ENCODE measurements at places on chromosomes 7 and 10.

DNA sequence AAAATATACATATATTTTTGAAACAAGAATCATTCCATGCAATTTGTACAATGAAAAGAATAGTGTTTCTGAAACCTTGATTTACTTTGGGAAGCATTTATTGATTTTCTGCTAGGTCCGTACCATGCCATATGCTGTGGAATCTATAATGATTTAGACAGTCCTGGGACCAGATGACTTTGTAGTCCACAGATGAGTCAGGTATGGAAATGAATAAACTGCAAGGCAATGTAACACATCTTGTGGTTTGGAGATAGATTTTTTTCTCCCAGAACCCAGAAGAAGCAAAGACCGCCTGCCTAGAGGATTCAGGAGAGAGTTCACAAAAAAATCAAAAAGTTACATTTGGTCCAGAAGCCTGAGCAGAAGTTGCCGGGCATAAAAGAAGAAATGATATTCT, 190.4 kb downstream of the GPR37 start:
- H3K4me3 ChIP-seq = no peak overlapping the region
- H3K36me3 ChIP-seq = no peaks in the 10 kb centered on the region
- H3K27me3 ChIP-seq = no peaks in the 10 kb centered on the region
- no peak overlapping the region for H3K27ac ChIP-seq
- no peak for DNase-seq

GRCh38 chr7:132296820-132297219, 279.4 kb downstream of the PLXNA4 start:
- DNase-seq = no peak
- H3K27me3 ChIP-seq = peaks cover 3% of the 10 kb centered on the region
- H3K36me3 ChIP-seq = no peaks in the 10 kb centered on the region

DNA sequence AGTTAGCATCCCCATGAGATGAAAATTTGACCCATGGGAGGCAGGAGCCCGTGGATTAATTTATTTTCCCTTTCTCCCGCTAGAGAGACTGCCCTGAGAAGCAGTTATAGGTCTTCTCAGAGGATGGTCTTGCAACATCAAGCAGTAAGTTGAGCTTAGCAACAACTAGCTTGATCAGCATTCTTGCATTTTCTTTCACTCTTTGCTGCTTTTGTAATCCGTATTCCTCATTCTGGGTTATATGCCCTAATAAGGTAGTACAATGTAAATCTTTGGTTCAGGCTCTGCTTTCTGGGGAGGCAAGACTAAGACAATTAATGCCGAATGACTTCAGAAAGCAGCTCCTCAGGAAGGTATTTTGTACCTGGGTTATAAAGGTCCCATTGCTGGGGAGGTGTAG, 146.8 kb downstream of the FZD1 start:
- no peak overlapping the region for H3K27ac ChIP-seq
- no peaks in the 10 kb centered on the region for H3K27me3 ChIP-seq
- H3K4me3 ChIP-seq = no peak overlapping the region
- no peak for DNase-seq
- H3K36me3 ChIP-seq = no peaks in the 10 kb centered on the region

- no peaks in the 10 kb centered on the region for H3K27me3 ChIP-seq
- H3K36me3 ChIP-seq = no peaks in the 10 kb centered on the region
- no peaks in the 10 kb centered on the region for H3K4me1 ChIP-seq
Measured at GRCh38 chr7:151142686-151143040, 24.8 kb downstream of the GBX1 start.

- no peak for DNase-seq
- no peak overlapping the region for H3K27ac ChIP-seq
- no peak overlapping the region for H3K4me3 ChIP-seq
- H3K4me1 ChIP-seq = no peaks in the 10 kb centered on the region
Measured at GRCh38 chr7:53218730-53219504, 183.5 kb downstream of the POM121L12 start.

DNA sequence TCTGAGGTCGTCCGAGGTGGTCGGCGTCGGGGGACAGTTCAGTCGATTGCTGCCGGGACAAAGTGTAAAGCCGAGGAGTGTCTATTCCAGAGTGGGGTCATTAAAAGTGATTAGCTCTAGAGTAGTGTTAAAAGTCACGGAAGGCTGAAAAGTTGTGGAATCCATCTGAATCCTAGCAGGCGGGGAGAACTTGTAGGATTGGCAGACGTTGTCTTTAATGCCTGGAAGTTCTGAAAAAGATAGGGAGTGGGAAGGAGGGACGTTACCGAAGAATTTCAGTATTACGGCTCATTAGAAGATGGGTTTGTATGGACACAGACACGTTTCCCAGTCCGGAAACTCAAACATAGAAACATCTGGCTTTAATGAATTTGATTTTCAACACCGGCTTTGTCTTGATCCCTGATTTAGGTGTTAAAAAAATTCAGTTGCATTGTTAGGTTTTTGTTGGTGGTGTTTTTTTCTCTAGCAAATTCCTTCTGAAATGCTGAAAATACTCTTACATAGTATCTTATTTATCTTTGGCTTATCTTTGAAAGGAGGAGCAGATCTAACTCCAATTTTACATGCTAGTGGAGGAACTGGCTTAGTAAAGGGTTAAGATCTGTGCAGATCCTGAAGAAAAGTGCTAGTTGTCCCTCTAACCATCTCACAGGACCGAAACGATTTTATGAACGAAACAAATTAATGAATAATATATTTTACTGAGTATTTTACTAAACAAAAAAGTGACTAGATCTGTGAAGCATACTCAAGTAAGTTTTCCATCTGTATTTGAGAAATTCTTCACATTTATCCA, 900 bp downstream of the MKLN1 start:
- DNase-seq = no peak
- peaks cover 66% of the 10 kb centered on the region for H3K4me1 ChIP-seq
- H3K27me3 ChIP-seq = no peaks in the 10 kb centered on the region
- peak overlapping the region; percentile 97 for H3K27ac ChIP-seq
- H3K36me3 ChIP-seq = peaks cover 6% of the 10 kb centered on the region

DNA sequence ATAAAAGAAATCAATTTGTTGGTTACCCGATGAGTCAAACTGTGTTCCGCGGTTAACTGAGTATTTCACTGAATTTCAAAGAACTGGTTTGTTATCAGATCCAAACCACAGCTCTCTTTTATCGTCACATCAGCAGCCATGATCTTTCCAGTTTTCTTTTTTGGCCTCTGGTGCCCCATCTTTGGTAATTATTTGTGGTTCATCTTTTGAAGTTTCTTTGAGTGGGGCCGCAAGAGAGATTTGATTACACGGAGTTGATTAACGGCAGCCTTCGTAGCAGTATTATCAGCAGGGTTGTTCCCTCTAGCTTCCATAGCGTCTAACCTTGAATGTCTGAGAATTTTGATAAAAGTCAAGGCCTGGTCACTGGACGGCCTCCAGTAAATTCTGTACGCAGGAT, 154.9 kb upstream of the TNRC18 start:
- H3K27ac ChIP-seq = no peak overlapping the region
- H3K4me3 ChIP-seq = no peak overlapping the region
- peaks cover 33% of the 10 kb centered on the region for H3K27me3 ChIP-seq
- no peaks in the 10 kb centered on the region for H3K36me3 ChIP-seq
- H3K4me1 ChIP-seq = no peaks in the 10 kb centered on the region
- no peak for DNase-seq

GRCh38 chr10:75205908-75206307, 4.7 kb upstream of the VDAC2 start:
- no peak for DNase-seq
- peaks cover 2% of the 10 kb centered on the region for H3K36me3 ChIP-seq
- H3K27me3 ChIP-seq = no peaks in the 10 kb centered on the region
- H3K27ac ChIP-seq = no peak overlapping the region
- H3K4me3 ChIP-seq = no peak overlapping the region

- no peak overlapping the region for H3K4me3 ChIP-seq
Measured at GRCh38 chr10:104130041-104130440, 8.1 kb downstream of the SFR1 start.

All from activated T-helper 1 cell treated with anti-CD3 and anti-CD28 coated beads, Interleukin-12 subunit alpha, Interleukin-12 subunit beta, Interleukin-2, Interleukin-4 antibody, amounts not matched to agents 30 ng/mL and 10 ng/mL and 1 ng/mL, durations not matched to agents 14 hours and 24 hours and 36 hours (primary cell).